ENCODE measurements at places on chromosomes 13 and 19. TPM values are rescaled to one million over a fixed set of nuclear protein-coding genes. Genes with fewer than 3 reads are reported as not detected.
A peak's percentile ranks its signal among the peaks of the same experiment; 100 is the strongest.

The EXOC3L2 gene
- under 0.01 TPM for total RNA-seq

The ZNF358 gene
- total RNA-seq: 113 TPM

The FXYD3 gene
- 1.3 TPM for total RNA-seq

- peak; percentile 65 for DNase-seq
These were observed 8.1 kb upstream of the FXYD3 start for GRCh38 chr19:35107545-35107944.

DNA sequence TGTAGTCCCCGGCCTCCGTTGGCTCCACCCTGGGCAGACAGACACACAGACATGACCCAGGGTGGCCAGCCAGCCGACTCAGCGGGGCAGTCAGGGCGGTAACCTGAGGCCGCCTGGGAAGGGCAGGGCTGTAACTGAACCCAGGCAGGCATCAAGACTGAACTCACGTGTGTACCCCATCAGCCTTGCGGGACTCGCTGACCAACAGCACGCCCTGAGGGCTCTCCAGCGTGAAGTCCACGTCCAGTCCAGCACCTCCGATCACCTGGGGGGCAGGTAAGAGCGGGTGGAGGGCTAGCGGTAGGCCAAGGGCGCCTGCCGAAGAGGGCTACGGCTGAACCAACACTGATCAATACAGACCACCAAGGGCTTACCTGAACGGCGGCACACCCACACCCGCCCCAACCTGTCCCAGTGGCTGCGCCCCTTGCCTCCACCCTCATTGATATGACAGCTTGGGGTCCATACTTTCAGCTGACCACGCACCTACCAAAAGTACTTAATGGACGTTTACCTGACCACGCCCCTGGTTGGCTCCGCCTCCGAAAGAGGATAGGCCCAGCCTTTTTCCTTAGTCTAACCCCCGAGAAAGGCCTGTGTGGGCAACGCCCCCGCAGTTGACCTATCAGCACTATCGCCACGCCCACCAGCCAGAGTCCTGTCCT is 791 bp downstream of the TMED1 start:
- DNase-seq: no peak

DNA sequence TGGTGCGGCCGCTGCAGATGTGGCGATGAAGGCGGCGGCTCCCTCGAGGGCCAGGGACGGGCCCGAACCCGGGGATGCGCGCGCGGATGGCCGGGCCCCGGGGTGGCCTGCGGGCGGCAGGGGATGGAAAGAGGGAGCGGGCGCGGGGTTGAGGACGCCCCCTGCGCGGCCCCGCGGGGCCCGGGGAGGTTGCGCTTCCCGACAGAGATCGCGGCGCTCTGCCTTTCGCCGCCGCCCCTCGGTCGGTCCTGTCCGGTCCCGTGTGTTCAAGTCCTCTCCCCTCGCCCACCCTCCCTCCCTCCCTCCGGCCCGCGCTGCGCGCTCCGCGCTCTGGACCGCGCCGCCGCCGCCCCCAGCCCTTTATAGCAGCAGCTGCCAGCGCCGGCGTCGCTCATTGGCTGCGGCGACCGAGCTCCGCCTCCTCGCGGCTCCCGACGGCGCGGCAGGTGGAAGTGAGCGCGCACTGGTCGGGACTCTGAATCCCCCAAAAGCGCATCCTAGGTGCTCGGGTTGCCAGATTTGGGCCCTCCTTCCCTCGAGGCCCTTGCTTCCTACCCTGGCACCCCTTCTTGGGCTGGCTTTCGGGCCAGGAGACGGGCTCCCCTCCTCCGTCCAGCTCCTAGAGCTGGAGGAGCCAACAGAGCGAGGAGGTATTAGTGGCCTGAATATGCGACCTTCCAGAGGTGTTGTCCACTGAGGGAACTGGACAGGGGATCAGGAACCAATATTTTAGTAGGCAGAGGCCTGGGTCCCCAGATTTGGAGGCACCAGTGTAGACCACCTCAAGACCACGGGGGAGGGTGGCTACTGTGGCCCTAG is at the start of gene ELAVL3:
Gene ELAVL3 (minus strand): TSS at position 332 of the 819 bp plus-strand sequence. CDS start 438 bp downstream, outside the sequence.
- DNase-seq: no peak

GRCh38 chr13:53100394-53101063 is 71.9 kb downstream of the OLFM4 start:
- no peak for DNase-seq
